ENCODE measurements at places on chromosomes 1 and 21.

DNA sequence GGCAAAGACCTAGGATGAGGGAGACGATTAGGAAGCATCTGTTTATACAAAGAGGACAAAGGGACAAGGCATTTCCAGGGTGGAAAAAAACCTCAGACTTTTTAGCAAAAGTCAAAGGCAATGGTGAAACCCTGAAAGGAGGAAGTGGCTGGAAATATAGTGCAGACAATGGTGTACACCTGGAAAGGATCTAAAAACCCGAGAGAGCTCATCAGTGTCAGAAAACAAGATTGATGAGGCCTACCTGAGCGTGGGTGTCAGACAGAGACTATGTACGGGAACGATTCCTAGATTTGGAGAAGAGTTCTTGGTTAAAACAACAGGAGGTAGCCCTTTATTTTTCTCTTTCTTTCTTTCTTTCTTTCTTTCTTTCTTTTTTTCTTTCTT, 68.8 kb upstream of the HUNK start:
- H3K4me1 ChIP-seq, result peaks cover under 1% of the 10 kb centered on the region
- H3K27ac ChIP-seq, result no peak overlapping the region
- H3K27me3 ChIP-seq, result peaks cover 42% of the 10 kb centered on the region
- H3K4me3 ChIP-seq, result no peak overlapping the region
- H3K36me3 ChIP-seq, result peaks cover 2% of the 10 kb centered on the region

- H3K27ac ChIP-seq, result peak overlapping the region; percentile 96
- peak overlapping the region; percentile 82 for H3K4me3 ChIP-seq
- no peaks in the 10 kb centered on the region for H3K36me3 ChIP-seq
- H3K27me3 ChIP-seq, result no peaks in the 10 kb centered on the region
Observed at GRCh38 chr21:42062236-42063022, 8.7 kb upstream of the UMODL1 start.

- peaks cover 3% of the 10 kb centered on the region for H3K36me3 ChIP-seq
- no peaks in the 10 kb centered on the region for H3K27me3 ChIP-seq
- H3K4me3 ChIP-seq, result no peak overlapping the region
- no peak overlapping the region for H3K27ac ChIP-seq
- DNase-seq, result no peak
- H3K4me1 ChIP-seq, result peaks cover under 1% of the 10 kb centered on the region
Observed at GRCh38 chr21:42918291-42918690, 7.1 kb downstream of the ERVH48-1 start.

DNA sequence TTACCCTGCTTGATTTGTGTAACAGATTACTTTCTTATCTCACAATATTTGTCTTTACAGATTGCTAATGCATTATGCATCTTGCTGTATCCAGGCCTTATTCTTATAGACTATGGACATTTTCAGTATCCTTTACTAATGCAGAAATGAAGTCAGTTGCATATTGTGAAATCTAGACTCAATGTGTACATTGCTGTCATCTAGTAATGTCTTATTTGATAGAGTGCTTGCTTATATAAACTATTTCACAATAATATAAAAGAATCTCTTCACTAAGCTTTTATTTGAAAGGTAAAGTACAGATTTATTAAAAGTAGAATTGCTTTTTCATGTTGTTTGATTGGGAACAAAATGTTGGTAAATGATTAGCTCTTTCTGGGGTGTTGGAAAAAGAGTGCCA, 39.6 kb downstream of the ALG6 start:
- H3K27ac ChIP-seq, result no peak overlapping the region
- no peak overlapping the region for H3K4me3 ChIP-seq
- H3K27me3 ChIP-seq, result no peaks in the 10 kb centered on the region
- peaks cover 22% of the 10 kb centered on the region for H3K36me3 ChIP-seq
- DNase-seq, result no peak

DNA sequence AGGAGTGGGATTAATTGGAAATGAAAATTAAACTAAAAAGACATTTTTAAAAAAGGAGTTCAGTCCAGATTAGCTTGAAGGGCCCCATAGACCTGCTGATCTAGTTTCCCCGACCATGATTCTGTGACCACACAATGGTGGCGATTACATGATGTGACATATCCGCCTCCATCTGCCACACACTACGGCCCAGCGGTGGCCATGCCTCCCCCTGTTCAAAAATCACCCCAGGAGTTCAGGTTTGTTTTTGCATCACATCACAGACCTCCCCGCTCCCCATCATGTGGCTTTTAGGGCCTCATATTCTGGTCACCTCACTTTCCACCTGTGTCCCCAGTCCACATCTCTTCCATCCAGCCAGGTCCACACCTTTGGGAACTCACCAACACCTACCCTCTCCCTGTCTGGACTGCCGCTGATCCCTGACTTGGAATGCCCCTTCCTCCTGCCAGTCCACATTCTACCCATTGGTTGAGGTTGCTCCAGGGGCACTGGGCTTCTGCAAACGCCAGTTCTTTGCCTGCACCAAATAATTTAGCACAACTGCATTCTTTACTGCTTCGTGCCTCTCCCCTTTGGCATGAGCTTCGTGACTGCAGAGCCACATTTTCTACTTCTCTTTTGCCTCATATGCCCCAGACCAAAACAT, 38.9 kb downstream of the CD247 start:
- peaks cover 46% of the 10 kb centered on the region for H3K36me3 ChIP-seq
- H3K4me1 ChIP-seq, result peaks cover 91% of the 10 kb centered on the region
- no peaks in the 10 kb centered on the region for H3K27me3 ChIP-seq
- DNase-seq, result no peak

- H3K36me3 ChIP-seq, result no peaks in the 10 kb centered on the region
- no peak overlapping the region for H3K4me3 ChIP-seq
- H3K27me3 ChIP-seq, result peaks cover 25% of the 10 kb centered on the region
- no peak for DNase-seq
- H3K27ac ChIP-seq, result no peak overlapping the region
Observed at GRCh38 chr1:147111381-147112130, 60.7 kb downstream of the PRKAB2 start.

DNA sequence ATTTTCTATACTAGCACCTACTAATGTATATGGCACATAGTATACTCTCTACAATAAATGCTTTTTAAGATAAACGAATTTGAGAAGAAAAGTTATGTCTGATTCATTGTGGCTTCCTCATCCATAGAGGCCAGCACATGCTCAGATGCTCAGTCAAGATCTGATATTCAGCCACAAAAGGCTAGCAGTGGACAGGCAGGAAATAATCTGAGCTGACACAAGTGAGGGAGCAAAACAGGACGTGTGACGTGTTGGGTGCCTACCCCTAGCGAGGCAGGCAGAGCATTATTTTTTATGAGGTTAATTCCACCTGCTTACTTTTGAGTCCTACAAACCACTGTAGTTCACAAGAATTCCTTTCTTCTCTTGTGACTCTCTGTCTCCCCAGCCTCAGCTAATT, 550.9 kb downstream of the SMYD3 start:
- DNase-seq, result peak; percentile 20
- H3K27ac ChIP-seq, result no peak overlapping the region
- H3K4me3 ChIP-seq, result no peak overlapping the region
- no peaks in the 10 kb centered on the region for H3K36me3 ChIP-seq
- peaks cover 24% of the 10 kb centered on the region for H3K4me1 ChIP-seq
- no peaks in the 10 kb centered on the region for H3K27me3 ChIP-seq

DNA sequence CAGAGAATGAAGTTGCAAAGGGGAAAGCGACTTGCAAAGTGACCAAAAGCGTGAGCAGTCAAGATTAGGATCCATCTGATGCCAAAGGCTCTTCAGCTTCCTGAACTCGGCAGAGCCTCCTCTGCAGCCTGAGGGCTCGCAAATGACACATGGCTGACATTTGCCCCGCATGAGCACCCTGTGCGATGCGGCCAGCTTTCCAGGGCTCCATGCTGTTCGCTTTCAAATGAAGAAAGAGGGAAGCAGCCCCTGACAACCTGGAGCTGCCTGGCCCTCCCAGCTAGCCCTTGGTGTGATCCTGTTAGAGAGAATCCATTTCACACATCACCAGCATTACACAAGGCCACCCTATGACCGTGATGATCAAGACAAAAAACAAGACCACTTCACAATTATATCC, 20.2 kb upstream of the FAM131C start:
- H3K27me3 ChIP-seq, result peaks cover 10% of the 10 kb centered on the region
- no peak for DNase-seq
- peaks cover 6% of the 10 kb centered on the region for H3K4me1 ChIP-seq
- H3K27ac ChIP-seq, result no peak overlapping the region
- no peak overlapping the region for H3K4me3 ChIP-seq

GRCh38 chr1:14233510-14233909, 365.0 kb upstream of the KAZN start:
- no peak for DNase-seq
- H3K4me1 ChIP-seq, result no peaks in the 10 kb centered on the region
- no peaks in the 10 kb centered on the region for H3K36me3 ChIP-seq
- H3K27ac ChIP-seq, result no peak overlapping the region
- peaks cover 17% of the 10 kb centered on the region for H3K27me3 ChIP-seq

Measured in central memory CD8-positive, alpha-beta T cell (primary cell).